ENCODE measurements at places on chromosomes 7 and 10.

DNA sequence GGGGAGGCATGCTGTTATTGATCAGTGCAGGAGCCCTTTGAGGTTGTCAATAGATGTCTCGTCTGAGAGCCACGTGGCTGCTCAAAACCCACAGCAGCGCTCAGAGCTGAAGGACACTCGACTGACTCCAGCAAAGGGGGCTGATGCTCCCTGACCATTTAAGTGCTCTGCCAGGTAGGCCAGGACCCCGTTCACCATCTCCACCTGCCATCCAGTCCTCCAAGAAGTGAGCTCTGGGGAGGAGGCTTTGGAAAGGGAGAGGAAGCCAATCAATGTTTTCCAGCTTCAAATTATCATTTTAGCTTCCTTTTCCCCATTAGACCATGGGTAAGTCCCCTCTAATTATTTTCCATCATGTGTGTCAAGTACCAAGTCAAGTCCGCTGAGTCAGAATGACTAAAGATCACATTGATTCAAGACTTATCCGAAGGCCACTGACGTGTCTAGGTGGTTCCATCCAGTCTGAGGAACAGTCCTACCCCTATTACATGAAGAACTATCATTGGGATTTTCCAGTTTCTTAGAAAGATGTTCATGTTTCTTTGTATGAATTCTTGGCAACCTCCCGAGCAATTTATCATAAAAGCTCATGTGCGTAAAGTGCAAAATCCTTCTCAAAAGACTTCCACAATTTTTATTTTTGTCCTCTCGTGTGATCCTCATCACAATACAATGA lies 302.6 kb upstream of the LYZL1 start:
- DNase-seq = no peak

DNA sequence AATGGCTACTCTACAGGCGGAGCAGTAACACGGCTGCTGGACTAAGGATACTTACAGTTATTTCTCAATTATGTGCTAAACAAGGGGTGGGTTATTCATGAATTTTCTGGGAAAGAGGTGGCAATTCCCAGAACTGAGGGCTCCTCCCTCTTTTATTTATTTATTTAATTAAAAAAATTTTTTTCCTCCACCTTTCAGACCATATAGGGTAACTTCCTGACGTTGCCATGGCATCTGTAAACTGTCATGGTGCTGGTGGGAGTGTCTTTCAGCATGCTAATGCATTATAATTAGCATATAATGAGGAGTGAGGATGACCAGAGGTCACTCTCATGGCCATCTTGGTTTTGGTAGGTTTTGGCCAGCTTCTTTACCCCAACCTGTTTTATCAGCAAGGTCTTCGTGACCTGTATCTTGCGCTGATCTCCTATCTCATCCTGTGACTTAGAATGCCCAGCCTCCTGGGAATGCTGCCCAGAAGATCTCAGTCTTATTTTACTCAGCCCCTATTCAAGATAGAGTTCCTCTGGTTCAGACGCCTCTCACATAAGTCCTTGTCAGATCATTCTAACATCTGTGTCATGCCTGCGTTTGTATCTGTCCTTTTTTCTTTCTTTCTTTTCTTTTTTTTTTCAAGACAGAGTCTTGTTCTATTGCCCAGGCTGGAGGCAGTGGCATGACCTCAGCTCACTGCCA lies 15.9 kb upstream of the STOX1 start:
- DNase-seq = no peak

DNA sequence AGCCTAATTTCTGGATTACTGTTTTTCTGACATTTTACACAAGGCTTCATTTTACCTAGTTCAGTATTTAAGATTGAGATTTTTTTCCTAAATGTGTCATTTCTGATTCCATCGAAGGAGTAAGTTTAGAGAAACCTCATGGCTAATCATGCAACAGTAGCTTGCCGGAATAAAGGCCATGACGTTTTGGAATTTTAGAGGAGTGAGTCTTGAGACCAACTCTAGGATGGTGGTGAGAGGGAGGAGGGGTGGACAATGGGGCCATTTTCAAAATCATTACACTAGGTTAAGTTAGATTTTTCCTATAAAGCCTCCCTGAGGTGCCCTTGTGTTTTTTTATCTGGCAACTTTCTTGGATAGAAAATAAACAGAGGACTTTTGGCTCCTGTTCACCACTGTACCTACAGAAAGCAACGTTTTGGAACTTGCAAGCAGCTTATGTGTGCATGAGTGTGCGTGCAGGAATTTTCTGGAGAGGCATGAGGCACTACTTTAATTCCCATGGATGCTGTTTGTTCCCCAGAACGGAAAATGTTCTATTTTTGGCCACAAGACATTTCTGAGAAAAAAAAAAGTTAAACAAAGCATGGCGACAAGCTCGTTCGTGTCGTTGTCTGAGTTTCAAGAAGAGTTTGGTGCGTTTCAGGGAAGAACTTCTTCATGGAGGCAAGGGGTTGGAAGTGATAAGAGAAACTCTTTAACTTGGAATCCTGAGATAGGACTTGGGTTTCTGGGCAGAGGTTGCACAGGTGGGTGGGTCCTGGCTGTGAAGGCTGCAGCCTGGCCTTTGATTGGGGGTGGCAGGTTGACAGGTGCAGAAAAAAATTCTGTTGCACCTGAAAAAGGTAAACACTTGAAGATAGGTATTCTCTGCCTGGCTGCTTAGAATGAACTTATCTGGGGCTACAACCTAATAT lies 178.1 kb downstream of the PTEN start:
- DNase-seq = no peak

GRCh38 chr7:136405931-136406777 lies 429.0 kb upstream of the MTPN start:
- DNase-seq = no peak

DNA sequence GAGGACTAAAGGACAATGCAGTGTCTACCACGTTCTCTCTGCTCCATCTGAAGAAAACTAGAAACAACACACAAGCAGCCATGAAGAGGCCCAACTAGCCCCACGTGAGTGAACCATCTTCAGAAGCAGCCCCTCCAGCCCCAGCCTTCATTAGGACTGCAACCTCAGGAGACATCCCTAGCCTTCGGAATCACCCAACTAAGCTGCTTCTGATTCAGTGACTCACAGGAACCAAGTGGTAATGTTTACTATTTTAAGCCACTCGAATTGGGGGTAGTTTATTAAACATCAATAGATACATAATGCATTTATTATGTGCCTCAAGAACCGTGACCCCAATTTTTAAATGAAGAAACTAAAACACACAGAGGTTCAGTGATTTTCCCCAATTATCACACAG lies 22.6 kb downstream of the ARHGAP12 start:
- DNase-seq = no peak

DNA sequence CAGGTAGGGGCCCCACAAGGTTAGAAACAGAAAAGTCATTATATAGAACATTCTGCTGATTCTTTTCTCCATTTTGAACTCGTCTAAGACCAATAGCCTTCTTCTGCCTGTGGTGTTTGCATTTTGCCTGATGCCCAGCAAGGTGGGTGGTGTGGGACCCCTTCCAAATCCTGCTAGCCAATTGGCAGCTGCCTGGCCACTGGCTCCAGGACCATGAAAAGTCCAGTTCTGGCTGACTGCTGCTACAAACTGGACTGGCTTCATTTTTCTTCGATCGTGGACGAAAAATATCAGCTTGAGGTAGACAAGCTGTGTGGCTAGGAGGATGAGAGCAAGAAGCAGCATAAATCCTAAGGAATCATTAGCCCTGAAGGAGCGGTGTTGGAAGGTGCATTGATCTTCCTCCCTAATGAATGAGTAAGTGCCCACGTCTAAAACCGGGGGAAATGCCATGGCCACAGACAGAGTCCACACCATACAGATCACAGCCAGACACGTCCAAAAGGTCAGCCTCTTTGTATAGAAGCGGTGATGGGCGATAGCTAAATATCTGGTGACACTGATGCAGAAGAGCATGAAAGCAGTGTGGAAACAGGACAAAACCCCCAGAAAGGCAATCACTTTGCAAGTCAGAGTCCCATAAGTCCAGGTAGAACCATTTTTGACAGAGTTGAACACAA lies 2.7 kb downstream of the GPR85 start:
- DNase-seq = no peak

DNA sequence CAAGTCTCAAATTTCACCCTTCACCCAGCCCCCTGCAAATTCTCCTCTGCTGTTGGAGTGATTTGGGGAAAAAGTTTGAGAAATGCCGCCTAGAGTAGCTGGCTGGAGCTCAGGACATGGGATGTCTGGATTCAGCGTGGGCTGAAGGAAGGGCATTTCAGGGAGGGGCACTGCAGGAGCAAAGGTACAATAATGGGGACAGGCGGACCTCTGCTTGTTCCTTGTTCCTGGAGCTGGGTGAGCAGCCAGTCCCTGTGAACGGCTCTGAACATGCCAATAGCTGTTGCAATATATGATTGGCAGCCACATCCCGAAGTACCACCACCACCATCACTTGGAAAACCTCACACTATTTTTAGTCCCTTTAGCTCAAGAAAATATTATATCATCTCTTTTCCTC lies 23.4 kb downstream of the ADRA2A start:
- DNase-seq = no peak

DNA sequence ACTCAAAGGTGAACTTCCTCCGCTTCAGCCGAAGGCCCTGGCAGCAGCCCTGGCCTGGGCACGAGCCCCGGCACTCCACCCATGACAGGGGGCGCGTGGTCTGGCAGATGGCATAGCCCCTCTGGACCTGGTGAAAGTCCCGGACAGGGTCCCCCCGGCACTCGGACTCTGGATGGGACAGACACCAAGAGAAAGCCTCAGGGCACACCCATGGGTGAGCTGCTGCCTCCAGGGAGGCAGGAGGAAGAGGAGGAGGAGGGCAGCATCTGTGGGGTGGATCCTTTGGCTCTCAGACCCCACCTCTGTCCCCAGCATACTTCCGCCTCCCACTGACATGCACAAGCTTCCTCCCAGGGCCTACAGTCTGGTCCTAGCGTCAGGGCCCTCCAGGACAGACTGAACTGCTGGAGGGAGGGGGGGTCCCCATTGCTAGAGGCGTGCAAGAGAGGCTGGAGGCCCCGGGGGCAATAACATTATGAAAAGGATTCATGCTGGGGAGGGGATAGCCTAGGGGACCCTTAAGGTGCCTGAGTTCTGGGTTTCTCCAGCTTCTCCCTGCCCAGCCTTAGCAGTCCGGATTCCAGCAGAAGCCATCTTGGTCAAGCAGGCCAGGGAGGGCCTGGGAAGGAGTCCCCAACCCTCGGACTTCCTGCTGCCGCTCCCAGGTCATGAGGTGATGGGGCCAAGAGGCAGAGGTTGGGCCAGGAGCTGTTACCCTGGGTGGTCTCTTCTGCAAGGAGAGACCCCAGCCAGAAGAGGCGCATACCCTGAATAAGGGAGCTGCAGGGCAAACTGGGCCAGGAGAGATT lies 169.3 kb downstream of the LCOR start:
- no peak for DNase-seq

- DNase-seq = no peak
Observed at GRCh38 chr7:37062560-37062859, 338.2 kb upstream of the AOAH start.
